ENCODE measurements at places on chromosomes 11 and 22. TPM values are rescaled to one million over a fixed set of nuclear protein-coding genes. Genes with fewer than 3 reads are reported as not detected.

The SLC17A6 gene
- not detected for total RNA-seq

The JRKL gene
- 10.6 TPM for total RNA-seq

The CATSPERZ gene
- total RNA-seq = 0.34 TPM

The GAB4 gene
- not detected for total RNA-seq

The LYVE1 gene
- not detected for total RNA-seq

The YAP1 gene
- 207 TPM for total RNA-seq

The ASCL2 gene
- 0.21 TPM for total RNA-seq

The UBQLNL gene
- not detected for total RNA-seq

The APOA5 gene
- total RNA-seq = not detected

The RNF121 gene
- total RNA-seq = 43.9 TPM

The SAA2 gene
- total RNA-seq = 37.6 TPM

The OPCML gene
- not detected for total RNA-seq

The ELMOD1 gene
- total RNA-seq = 0.34 TPM

The PARVG gene
- not detected for total RNA-seq

The TMPRSS4 gene
- 229 TPM for total RNA-seq

The CHADL gene
- 1.4 TPM for total RNA-seq

The ROBO4 gene
- not detected for total RNA-seq

The TRIM66 gene
- 9.0 TPM for total RNA-seq

The MS4A3 gene
- not detected for total RNA-seq

The IL10RA gene
- under 0.01 TPM for total RNA-seq

The OR51I1 gene
- not detected for total RNA-seq

The CARD16 gene
- total RNA-seq = 13.2 TPM

The PICALM gene
- total RNA-seq = 343 TPM

The MMP1 gene
- total RNA-seq = 150 TPM

The ZNF74 gene
- total RNA-seq = 15.7 TPM

The CYTH4 gene
- under 0.01 TPM for total RNA-seq

The GLB1L3 gene
- total RNA-seq = 1.3 TPM

The PIM3 gene
- total RNA-seq = 63.8 TPM

The RIMBP3B gene
- not detected for total RNA-seq

The GAL3ST3 gene
- not detected for total RNA-seq

The EIF1AD gene
- total RNA-seq = 48.1 TPM

The PDE2A gene
- total RNA-seq = 2.1 TPM

The BTG4 gene
- 0.43 TPM for total RNA-seq

The F2 gene
- under 0.01 TPM for total RNA-seq

The NCR3LG1 gene
- 3.6 TPM for total RNA-seq

The MAPK8IP1 gene
- 0.34 TPM for total RNA-seq

The SPON1 gene
- total RNA-seq = not detected

The KDM4D gene
- total RNA-seq = 0.78 TPM

The GP1BB gene
- 1.9 TPM for total RNA-seq

The APIP gene
- total RNA-seq = 17.7 TPM
